ENCODE measurements at places on chromosomes 3 and 15.

- DNase-seq, result no peak
Observed at GRCh38 chr3:188567478-188568195, 413.7 kb downstream of the LPP start.

DNA sequence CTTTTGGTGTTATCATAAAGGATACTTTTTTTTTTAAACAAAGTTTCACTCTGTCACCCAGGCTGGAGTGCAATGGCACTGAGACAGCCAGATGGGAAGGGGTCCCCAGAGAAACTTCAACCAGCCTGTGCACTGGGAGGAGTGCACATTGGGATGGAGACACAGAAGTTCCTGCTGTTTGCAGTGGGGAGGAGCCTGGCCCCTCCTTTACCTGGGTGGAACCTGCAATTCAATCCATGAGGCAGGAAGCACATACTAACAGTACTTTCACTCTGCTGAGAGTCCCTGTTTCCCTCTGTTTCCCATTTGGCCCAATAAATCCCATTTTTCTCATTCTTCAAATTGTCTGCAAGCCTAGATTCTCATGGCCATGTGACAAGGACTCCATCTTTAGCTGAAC, 42.3 kb upstream of the LHFPL4 start:
- no peak for DNase-seq

DNA sequence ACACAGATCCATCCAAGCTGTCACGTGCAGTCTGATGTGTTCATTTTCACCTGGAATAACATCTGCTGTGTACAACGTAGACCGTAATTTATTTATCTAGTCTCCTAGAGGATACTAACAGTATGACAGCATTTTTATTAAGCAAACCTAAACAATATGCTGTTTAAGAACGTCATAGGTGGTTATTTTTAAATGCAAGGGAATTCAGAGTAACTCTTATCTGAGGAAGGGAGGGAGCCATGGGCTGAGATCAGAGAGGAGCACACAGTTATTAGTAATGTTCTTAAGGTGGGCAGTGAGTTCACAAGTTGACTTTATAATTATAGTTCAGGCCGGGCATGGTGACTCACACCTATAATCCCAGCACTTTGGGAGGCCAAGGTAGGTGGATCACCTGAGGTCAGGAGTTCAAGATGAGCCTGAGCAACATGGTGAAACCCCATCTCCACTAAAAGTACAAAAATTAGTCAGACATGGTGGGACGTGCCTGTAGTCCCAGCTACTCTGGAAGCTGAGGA, 193.6 kb downstream of the UACA start:
- no peak for DNase-seq

GRCh38 chr15:48965972-48966371, 2.3 kb upstream of the SHC4 start:
- DNase-seq, result no peak

DNA sequence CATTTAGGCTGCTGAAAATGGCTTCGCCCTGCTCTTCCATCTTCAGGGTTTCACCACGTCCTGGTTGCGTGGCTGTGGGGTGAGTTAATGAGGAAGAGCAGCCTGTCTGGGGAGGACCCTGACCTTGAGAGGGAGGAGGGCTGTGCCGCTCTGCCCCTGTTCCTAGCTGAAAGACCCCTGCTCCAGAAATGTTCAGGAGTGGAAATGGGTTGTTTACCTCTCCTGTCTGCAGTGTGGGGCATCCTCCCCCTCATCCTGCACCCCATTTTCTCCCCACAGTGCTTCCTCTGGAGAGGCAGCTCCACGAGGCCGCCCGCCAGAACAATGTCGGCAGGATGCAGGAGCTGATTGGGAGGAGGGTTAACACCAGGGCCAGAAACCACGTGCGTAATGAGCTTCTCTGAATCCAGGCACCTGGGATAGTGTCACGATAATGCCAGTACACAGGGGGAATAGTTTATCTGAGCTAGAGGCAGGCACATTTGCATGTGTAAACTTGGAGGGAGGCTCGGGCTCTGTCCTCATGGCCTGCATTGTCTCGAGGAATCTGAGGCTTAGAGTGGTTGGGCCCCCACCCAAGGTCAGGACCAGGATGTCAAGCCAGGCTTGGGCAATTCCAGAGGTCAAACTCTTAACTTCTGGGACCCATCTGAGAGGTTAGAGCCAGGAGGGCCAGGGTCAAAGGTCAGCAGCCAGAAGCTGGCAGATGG, 4.0 kb downstream of the ANKDD1A start:
- DNase-seq, result no peak

GRCh38 chr15:84950570-84951111, 31.0 kb upstream of the PDE8A start:
- no peak for DNase-seq

Data from NCI-H1417 treated with DMSO at 0.1 percent for 48 hours (cell line).